ENCODE measurements at places on chromosomes 4 and X.
A peak's percentile ranks its signal among the peaks of the same experiment; 100 is the strongest.

DNA sequence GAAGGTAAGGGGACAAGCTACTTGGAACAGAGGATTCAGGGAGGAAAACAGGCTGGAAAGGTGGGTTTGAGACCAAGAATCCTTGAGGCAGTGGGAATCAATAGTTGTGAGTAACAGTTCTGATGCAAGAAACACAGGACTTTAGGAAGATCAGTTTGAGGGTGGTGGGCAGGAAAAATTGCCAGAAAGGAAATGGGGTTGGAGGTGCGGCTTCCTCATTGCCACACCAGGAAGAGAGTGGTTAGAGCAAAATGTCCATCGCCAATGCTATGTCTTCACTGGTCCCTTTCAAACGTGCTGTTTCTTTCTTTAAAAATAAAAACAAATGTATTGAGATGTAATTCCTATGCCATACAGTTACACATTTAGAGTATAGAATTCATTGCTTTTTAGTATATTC is 57.1 kb upstream of the NOCT start:
- DNase-seq: no peak

GRCh38 chr4:8188743-8189550 is 10.1 kb upstream of the SH3TC1 start:
- no peak for DNase-seq

DNA sequence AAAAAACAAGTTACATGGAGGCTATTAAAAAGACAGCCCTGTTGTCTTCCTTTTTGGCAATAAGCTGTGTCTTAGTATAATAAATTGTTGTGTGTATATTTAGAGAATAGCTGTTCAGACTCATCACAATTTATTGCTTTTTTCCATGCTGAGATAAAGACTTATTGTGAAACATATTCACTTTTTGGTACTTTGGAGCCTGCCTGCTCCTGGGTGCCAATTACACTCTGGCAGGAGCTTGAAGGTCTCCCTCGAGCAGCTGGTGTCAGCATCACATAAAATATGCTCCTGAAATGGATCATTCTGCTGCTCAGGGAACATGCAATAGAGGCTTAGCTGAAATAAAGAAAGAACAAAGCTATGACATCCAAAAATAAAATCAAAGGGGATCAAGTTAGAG is 211.6 kb upstream of the DKK2 start:
- no peak for DNase-seq

GRCh38 chrX:108198420-108198819 is 106.8 kb downstream of the ATG4A start:
- no peak for DNase-seq

GRCh38 chr4:180641495-180641894 is 1601.7 kb upstream of the TENM3 start:
- no peak for DNase-seq

DNA sequence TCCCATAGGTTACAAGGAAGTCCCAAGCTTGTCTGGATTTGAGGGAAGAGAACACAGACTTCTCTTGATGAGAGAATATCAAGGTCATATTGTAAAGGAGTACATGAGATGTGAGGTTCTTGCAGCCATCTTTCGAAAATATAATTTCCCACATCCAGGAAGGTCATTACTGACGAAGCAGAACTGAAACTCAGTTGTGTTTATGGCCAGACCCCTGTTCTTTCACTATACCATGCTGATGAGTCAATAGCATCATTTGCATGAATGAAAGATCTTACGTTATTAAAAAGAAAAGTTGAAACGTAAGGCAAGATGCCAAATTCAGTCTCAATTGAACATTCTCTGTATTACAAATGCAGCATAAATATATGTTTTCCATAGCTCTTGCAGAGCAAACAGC is 14.2 kb upstream of the CCDC149 start:
- DNase-seq: no peak

GRCh38 chrX:11666164-11666563 is 444 bp upstream of the ARHGAP6 start:
- DNase-seq: no peak

DNA sequence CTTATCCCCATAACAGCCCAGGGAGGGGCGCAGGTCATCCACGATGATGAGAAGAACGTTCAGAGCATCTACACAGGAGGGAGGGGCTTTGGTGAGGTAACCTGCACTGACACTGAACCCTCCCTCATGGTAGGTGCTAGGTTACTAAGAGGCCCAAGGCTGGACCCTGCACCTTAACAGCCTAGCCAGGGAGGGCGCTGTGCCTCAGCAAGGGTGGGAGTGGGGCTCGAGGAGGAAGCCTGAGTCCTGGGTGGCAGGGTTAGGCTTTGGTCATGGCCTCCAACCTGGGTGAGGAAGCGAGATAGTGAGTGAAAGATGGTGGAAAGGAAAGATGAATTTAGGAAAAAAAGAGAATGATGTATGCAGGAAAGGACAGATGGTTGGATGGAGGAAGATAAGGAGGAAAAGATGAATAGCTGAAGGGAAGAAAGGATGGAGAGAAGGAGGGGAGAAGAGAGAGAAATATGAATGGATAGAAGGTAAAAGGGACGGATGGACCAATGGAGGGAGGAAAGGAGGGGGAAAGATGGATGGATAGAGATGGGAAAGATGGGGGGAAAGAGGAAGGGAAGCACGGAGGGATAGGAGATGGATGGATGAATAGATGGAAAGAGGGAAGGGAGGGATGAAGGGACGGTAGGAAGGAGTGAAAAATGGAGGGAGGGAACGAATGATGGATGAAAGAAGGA is 736 bp downstream of the IDS start:
- DNase-seq: peak; percentile 70

Measured in effector memory CD8-positive, alpha-beta T cell (primary cell).